Gastrocnemius medialis (tissue), 4 donors: ENCODE measurements at places on chromosomes 4 and X. TPM values are rescaled to one million over a fixed set of nuclear protein-coding genes. Genes with fewer than 3 reads are reported as not detected.

TRIM61 gene
- total RNA-seq: not detected

DNA sequence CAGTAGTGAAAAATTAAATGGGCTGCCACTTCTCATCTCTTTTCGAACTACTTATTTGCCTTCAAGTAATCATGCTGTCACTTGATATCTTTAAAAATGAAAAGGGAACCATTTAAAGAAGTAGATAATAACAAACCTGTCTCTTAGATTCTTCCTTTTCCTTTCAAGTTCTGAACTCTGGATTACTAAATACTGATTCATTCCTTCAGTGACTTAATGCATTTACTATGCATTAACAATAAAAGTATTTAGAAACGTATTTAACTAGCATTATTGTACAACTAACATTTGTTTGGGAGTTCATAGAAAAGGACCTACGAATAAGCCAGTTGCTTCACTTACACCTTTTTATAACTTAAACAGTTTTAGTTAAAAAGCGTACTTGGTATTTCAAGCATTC, 61.1 kb upstream of the RAB33B start:
- no peak for DNase-seq
- peaks cover 23% of the 10 kb centered on the region for H3K36me3 ChIP-seq
- no peaks in the 10 kb centered on the region for H3K27me3 ChIP-seq
- H3K27ac ChIP-seq: no peak overlapping the region

- peak overlapping the region; percentile 17 for H3K4me3 ChIP-seq
- H3K4me1 ChIP-seq: no peaks in the 10 kb centered on the region
- no peak for DNase-seq
- H3K27me3 ChIP-seq: peaks cover 66% of the 10 kb centered on the region
- no peaks in the 10 kb centered on the region for H3K36me3 ChIP-seq
Measured at GRCh38 chr4:5890063-5890727, 2.7 kb downstream of the CRMP1 start.

DNA sequence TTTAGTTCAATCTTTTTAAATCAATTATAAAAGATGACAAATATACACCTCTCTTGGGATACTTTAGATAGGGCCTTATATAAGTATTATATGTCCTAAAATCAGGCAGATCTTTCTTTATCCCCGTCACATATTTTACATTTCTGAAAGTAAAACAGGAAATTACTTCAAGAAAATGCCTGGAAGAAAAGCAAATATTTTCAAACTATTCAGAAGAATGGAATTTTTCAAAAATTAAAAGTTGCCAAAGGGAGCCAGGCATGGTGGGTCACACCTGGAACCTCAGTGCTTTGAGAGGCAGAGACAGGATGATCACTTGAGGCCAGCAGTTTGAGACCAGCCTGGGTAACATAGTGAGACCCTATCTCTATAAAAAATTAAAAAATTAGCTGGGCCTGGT, 34.4 kb downstream of the MGARP start:
- no peak for DNase-seq
- H3K4me1 ChIP-seq: peaks cover 11% of the 10 kb centered on the region
- no peak overlapping the region for H3K4me3 ChIP-seq
- H3K27me3 ChIP-seq: no peaks in the 10 kb centered on the region

DNA sequence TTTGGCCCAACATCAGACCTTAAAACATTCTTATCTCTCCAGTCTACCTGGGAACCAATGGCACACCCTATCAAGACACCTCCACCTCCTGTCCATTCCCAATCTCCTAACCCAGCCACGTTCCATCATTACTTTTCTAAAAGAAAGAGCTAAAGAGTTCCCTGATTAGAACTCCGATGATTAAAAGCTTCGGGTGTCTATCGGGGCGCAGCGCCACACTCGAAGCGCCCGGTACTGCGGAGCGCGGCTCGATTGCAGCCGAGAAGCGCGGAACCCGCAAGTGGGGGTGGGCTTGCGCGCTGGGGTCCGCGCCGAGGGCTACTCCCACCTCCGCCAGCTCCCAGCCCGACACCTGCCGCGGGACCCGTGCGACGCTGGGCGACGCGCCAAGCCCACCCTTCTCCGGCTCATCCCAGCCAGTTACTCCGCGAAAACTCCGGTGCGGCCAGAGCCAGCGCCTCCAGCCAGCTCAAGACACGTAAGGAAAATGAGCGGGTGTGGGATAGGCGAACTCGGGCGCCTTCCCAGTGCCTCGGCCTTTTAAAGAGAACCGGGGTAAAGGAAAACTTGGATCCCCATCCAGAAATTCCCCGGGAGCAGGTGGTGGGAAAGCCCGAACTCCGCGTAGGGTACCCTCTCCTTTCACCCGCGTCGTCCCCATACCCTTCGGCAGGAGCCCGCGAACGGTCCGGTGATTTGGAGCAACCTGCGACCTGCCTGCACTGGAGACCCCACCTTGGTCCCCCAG, 593 bp downstream of the NPY1R start:
- H3K4me1 ChIP-seq: peaks cover 5% of the 10 kb centered on the region
- H3K4me3 ChIP-seq: peak overlapping the region; percentile 63
- H3K36me3 ChIP-seq: no peaks in the 10 kb centered on the region
- DNase-seq: no peak
- H3K27me3 ChIP-seq: peaks cover 7% of the 10 kb centered on the region

CNKSR2 gene
- total RNA-seq: 5.2 TPM

DNA sequence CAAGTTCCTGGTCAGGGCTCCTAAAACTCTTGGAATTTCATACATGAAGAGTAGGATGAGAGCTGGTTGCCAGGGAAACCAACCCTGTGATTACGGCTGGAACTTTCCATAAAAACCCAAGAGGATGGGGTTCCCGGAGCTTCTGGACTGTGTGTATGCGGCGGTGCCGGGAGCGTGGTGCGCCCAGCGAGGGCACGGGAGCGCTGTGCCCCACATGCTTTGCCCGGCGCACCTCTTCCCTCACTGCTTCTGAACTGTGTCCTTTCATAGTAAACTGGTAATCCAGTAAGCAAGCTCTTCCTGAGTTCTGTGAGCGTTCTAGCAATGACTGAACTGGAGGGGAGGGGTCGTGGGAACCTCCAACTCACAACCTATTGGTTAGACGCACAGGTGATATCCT, 152.6 kb downstream of the AFAP1 start:
- peaks cover 8% of the 10 kb centered on the region for H3K36me3 ChIP-seq
- no peak overlapping the region for H3K4me3 ChIP-seq
- DNase-seq: no peak

- H3K27me3 ChIP-seq: no peaks in the 10 kb centered on the region
- no peaks in the 10 kb centered on the region for H3K4me1 ChIP-seq
- H3K4me3 ChIP-seq: no peak overlapping the region
- no peak overlapping the region for H3K27ac ChIP-seq
Measured at GRCh38 chr4:78652282-78652876, 100.8 kb downstream of the ANXA3 start.

- no peak overlapping the region for H3K27ac ChIP-seq
- no peaks in the 10 kb centered on the region for H3K4me1 ChIP-seq
- H3K4me3 ChIP-seq: no peak overlapping the region
- DNase-seq: no peak
- no peaks in the 10 kb centered on the region for H3K27me3 ChIP-seq
Measured at GRCh38 chr4:19729886-19730651, 521.6 kb upstream of the SLIT2 start.

DNA sequence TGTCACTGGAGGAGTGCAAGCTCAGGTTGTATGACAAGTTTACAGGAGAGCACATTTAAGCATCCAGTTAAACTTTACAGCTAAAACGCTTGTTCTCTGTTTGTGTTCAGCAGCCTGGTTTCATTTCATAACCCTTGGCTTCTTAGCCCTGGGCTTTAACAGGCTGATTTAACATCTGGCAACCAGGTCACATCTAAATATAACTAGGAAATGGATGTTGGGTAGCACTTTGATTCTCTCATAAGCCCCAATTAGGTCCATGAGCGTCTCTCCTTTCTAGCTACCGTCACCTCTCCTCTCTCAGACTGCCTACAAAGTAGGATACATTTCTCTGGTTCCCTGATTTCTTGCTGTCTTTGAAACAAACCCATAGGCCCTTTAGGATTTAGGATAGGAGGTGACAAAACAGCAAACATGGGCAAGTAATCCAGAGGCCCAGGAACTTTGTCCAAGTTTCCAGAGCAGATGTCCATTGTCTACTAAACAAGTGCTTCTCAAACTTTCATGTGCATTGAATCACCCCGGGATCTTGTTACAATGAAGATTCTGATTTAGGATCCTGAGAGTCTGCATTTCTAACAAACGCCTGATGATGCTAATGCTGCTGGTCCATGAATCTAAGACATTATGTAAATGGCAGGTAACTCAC, 22.5 kb downstream of the OTUD6A start:
- H3K27me3 ChIP-seq: no peaks in the 10 kb centered on the region
- H3K27ac ChIP-seq: no peak overlapping the region
- no peak for DNase-seq
- H3K4me1 ChIP-seq: peaks cover 4% of the 10 kb centered on the region
- H3K36me3 ChIP-seq: no peaks in the 10 kb centered on the region
- H3K4me3 ChIP-seq: no peak overlapping the region
